ENCODE measurements at places on chromosomes 3 and 15.
A peak's percentile ranks its signal among the peaks of the same experiment; 100 is the strongest.

DNA sequence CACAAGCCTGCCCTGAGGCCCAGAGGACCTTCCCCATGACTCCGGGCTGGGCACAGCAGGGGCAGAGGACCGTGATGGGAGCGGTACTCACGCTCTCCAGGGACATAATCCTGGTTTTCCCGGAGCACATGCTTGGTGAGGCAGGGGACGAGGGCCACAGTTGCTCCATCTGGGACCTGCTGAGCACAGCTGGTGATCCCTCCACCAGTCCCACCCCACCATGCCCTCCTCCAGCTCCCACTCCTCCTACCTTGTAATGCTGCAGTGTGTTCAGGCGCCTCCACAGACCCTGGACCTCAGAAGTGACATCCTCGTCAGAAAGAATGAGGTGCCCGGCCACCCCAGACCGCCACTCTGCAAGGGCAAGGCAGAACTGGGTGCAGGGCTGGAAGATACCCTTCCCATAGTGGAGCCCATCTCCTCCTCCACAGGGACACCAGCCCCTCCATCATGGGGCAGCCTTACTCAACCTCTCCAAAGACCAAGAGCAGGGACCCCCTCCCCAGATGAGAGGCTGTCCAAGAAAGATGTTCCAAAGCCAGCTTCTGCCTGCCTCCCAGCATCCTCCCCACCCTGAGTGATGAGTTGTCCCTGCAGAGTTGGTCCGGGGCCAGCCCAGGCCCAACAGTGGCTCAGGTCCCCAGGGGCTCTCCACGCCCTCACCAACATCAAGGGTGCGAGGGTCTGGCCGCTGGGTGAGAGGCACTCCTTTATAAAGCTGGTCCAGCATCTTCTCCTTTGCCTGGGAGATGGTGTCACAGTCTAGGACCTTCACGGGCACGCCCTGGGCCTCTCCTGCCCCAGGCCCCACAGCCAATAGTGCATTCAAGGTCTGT is 19.5 kb downstream of the PLXNB1 start:
- no peak for DNase-seq

DNA sequence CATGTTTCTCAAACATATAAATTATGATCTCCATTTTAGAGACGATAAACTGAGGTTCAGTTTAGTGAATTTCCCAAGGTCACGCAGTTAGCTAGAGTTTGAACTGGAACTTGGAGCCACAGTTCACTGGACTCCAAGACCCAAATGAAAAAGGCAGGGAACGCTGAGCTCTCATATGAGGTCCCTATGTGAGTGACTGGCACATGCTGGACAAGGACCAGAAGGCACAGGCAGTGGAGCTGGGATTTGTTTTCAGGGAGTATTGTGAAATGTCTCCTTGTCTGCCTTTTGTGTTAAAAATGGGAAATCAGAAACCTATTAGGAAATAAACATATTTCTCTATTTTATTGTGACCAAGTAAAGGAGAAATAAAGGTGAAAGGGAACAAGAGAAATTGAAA is 63.5 kb downstream of the MESD start:
- no peak for DNase-seq

DNA sequence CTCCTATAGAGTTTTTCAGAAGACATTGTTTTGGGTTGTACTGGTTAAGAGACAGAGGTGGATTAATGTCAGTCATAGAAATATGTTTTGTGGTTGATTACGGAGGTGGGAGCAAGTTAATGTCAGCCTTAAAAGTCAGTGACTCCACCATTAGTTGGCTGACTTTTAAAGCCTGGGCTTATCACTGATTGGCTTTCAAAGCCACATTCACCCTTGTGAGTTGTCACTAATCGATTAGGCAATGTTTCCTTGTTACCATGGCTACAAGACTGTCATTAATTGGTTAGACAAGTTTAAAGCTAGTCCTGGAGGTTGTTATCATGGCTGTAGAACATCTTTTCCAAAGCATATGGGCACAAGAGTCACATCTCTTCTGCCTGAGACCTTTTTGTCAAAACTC is 73.0 kb downstream of the NEO1 start:
- DNase-seq = peak; percentile 7

- no peak for DNase-seq
These were observed 99.9 kb downstream of the GMPS start for GRCh38 chr3:155970398-155970797.

DNA sequence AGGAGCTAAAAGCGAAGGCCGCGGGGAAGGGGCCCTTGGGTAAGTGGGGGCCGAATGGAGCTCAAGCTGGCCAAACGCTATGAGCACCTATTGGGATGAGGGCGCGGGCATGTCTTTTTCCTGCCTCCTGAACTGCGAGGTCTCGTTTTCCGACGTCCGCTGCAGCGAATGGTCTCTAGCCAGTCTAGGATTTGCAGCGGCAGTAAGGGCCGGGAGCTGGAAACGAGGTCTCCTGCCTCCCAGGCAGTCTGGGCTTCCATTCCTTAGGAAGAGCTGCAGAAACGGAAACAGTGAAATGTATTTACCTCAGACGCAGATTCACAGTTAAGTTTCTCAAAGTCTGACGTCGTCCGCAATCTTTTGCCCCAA is 517 bp downstream of the TMA7 start:
- DNase-seq = no peak

DNA sequence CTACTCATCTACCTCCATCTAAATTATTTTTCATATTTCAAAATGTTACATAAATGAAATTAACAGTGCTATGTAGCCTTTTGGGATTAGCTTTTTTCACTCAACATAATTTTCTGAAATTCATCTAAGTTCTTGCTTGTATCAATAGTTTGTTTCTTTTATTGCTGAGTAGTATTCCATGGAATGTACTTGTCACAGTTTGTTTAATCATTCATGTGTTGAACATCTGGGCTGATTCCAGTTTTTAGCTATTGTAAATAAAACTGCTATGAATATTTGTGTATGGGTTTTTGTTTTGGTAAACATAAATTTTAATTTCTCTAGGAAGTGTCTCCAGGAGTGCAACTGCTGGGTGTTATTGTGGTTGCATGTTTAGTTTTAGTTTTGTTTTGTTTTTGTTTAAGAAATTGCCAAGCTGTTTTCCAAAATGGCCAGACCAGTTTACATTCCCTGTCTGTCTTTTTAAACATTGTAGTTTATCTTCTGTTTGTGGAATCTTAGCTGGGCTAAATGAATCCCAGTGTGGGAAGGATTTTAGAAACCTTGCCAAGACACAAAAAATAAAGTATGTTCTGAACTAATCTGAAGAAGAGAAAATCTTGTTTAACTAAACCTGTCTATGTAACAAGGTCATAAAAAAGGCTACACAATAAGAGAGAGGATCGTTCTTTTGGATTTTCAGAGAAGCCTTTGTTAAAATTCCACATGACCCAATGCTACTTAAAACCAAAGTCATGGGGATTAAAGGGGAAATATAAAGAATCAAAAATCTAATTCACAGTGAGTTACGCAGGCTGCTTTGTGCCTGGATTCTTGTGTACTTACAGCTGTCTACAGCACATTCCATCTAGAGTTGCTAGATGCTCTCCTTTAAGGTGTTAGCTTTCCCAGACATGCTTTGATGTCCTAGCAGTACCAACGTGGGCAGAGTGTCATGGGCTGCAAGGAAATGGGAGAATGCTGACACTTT is 129.2 kb upstream of the SUCLG2 start:
- DNase-seq = no peak

GRCh38 chr3:29156086-29156715 is 124.7 kb upstream of the RBMS3 start:
- no peak for DNase-seq

- peak; percentile 94 for DNase-seq
These were observed 10.6 kb upstream of the LEO1 start for GRCh38 chr15:51982013-51982769.

GRCh38 chr3:64278625-64279024 is 53.4 kb upstream of the PRICKLE2 start:
- no peak for DNase-seq

DNA sequence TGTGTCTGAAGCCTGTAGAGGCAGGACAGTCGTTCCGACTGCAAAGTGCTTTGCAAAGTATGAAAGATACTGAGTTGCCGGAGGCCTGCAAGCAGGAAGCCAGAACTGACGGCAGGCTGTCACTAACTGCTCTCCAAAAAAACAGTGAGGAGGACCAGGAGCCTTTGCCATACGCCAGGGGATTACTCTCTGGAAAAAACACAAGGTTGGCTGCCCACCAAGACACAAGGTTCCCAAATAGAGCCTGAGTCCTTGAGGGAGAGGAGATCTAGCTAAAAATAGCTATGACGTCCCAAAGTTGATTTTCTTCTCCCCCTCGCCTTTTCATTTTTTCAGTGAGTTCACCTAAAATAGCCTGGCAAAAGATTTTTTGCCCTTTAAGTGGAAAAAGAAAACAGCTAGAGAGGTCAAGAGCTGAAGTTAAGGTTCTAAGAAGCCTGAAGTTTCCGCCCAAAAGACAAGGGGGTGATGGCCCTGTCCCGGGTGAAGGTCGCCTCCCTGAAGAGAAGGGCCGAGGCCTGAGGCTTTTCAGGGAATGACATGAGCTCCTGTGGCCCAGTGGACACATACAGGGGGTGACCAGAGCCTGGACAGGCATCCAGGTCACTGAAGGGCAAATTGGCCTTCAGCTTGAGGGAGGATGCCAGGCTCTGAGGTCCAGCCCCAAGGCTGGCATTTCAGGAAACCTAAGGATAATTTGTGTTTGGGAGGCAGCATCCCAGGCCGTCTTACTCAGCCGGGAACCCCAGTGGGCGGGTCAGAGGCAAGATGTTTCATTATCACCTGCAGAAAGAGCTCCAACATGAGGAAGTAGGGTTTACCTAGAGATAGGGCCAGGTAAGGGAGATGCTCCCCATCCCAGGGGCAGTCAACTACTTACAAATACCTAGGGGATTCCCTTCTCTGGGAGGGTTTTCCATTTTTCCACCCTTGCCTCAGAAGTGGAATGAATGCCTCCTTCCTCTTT is 44.9 kb upstream of the DGKG start:
- DNase-seq = no peak

GRCh38 chr3:187922704-187923416 is 177.6 kb upstream of the BCL6 start:
- DNase-seq = no peak

DNA sequence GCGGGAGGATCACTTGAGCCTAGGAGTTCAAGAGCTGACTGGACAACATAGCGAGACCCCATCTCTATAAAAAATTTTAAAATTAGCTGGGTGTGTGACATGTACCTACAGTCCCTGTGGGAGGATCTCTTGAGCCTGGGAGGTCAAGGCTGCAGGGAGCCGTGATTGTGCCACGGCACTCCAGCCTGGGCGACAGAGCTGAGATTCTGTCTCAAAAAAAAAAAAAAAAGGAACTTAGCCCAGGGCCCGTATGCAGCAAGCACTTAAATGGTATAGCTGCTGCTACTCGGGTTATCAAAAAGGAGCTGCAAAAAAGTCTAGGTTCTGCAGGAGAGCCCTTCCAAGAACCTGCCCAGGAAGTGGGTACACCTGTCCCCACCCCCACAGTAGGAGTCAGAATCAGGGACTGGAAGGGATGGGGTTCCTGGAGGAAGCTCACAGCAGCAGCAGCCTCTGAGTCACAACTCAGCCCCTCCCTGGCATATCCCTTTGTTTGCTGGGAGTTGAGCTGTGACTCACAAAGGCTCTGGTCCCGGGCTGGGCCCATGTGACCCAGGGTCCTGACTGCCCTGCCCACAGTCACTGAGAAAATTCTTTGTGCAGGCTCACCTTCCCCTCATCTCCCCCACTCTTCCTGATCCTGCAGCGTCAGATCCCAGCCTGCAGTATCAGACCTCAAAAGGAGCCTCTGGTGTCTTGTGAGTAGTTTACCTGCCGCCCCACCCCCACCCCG is at the start of gene SPATA12:
Gene SPATA12 (plus strand): TSS at position 576 of the 733 bp plus-strand sequence. CDS start 13,031 bp downstream, outside the sequence.
- DNase-seq = peak; percentile 71
